ENCODE measurements at places on chromosomes 7 and 10. TPM values are rescaled to one million over a fixed set of nuclear protein-coding genes. Genes with fewer than 3 reads are reported as not detected.

GPR26 gene
- total RNA-seq = 1.8 TPM

DNA sequence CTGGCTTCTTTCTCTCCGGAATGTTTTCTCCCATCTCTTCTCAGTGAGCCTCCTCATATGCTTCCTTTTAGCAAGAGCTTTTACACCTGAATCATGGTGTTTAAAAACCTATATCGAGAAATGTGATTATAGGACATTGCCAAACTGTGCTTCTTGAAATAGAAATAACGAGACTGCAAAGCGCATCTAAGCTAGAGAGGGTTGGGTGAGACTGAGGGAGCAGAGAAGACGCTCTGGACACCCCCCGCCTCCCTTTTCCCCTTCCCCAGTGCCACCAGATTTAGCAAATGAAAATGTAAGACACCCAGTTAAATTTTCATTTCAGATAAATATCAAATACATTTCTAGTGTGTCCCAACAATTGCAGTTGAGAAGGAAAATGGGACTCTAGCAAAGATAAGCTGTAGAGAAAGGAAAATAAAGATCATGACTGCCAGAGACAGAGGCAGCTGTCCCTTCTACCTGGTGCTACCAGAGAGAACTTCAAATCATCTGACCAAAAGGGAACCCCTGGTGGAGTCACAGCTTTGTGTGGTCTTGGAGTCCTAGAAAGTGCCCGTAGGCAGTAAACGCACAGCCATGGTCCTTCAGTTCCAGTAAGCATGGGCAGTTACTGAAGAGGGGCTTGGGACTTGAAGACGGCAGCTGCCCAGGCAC is 14.6 kb downstream of the GSDME start:
- no peak for DNase-seq
- no peaks in the 10 kb centered on the region for H3K27me3 ChIP-seq
- H3K4me3 ChIP-seq = no peak overlapping the region

DNA sequence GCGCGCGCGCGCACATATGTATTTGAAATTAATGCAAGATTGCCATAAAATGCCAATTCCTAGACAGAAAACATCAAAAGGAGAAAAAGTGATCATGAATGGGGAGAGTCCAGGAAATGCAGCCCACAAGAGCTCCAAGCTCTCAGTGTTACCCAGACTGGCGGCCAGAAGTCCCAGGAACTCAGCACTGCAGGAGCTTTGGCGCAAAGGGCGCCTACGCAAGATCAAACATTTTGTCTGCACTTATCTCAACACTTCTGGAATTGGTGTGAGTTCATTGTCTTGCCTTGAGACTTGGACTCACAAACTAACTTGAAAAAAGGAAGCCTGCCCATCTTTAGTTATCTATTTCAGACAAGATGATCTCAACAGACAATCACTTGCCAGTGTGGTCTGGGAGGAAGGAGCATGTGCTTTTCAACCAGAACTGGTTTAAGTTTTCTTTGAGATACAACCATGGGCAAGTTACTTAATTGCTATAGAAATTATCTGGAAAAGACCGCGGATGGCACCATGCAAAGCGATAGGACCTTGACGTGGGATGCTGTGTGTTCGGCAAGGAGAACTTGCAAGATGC is 77.2 kb downstream of the KIAA1549 start:
- no peaks in the 10 kb centered on the region for H3K27me3 ChIP-seq
- no peak overlapping the region for H3K27ac ChIP-seq
- no peak overlapping the region for H3K4me3 ChIP-seq

- H3K4me3 ChIP-seq = no peak overlapping the region
- H3K4me1 ChIP-seq = no peaks in the 10 kb centered on the region
- no peak overlapping the region for H3K27ac ChIP-seq
- no peak for DNase-seq
Measured at GRCh38 chr10:21831986-21832820, 171.3 kb downstream of the DNAJC1 start.

GRCh38 chr10:29828440-29828894 is 193.7 kb upstream of the SVIL start:
- no peak overlapping the region for H3K4me3 ChIP-seq
- H3K27ac ChIP-seq = peak overlapping the region; percentile 13
- DNase-seq = no peak
- no peaks in the 10 kb centered on the region for H3K36me3 ChIP-seq
- H3K27me3 ChIP-seq = no peaks in the 10 kb centered on the region
- H3K4me1 ChIP-seq = peaks cover 16% of the 10 kb centered on the region

GRCh38 chr7:157558875-157559595 is 222.2 kb downstream of the DNAJB6 start:
- no peaks in the 10 kb centered on the region for H3K4me1 ChIP-seq
- no peaks in the 10 kb centered on the region for H3K36me3 ChIP-seq
- no peak overlapping the region for H3K27ac ChIP-seq
- DNase-seq = no peak

DNA sequence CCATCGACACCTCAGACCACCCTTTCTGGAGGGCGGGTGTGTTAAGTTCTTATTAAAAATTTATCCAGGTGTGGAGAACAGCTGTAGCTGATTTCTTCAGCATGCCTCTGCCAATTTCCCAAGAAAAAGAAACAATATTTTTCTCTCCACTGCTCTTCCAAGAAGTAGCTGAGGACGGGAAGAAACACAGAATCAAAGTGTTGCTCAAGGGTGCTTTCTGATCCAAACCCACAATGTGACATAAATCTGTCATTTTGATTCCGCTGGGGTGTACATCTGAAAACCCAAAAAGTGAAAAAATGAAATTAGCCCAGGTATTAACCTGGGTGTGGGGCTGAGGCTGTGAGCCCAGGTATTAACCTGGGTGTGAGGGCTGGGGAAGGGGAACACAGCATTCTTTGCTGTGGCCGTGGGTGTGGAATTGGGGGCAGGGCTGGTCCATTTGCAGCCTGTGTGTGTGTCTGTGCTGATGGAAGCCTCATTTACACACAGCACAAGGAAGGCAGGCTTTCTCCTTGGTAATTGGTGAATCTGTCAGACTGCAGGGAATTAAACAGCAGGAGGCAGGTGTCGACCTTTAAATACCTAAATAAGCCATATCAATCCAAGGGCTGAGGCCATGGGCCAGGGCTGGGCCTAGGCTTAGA is 48.4 kb upstream of the CCDC3 start:
- no peak overlapping the region for H3K27ac ChIP-seq
- no peaks in the 10 kb centered on the region for H3K4me1 ChIP-seq
- DNase-seq = no peak
- H3K27me3 ChIP-seq = peaks cover 11% of the 10 kb centered on the region

DNA sequence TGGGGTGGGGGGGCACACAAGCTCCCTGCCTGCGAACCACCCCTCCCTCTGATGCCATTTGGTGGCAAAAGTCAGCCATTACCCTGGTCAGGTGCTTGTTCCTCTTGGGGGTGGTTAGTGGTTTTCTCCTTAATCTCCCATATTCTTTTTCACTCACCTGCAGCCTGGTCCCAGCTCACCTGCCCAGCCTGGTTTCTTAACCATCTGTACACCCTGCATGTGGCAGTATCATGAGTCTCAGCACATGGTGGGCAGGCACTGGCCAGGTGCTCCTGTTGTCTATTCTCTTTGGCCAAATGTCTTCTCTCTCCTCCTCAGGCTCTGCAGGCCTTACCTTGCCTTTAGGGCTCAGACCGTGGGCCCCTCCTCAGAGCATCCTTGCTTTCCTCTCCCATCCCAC is 30.5 kb downstream of the OGDH start:
- DNase-seq = no peak
- H3K4me3 ChIP-seq = no peak overlapping the region
- peaks cover 15% of the 10 kb centered on the region for H3K36me3 ChIP-seq
- no peaks in the 10 kb centered on the region for H3K27me3 ChIP-seq

DNA sequence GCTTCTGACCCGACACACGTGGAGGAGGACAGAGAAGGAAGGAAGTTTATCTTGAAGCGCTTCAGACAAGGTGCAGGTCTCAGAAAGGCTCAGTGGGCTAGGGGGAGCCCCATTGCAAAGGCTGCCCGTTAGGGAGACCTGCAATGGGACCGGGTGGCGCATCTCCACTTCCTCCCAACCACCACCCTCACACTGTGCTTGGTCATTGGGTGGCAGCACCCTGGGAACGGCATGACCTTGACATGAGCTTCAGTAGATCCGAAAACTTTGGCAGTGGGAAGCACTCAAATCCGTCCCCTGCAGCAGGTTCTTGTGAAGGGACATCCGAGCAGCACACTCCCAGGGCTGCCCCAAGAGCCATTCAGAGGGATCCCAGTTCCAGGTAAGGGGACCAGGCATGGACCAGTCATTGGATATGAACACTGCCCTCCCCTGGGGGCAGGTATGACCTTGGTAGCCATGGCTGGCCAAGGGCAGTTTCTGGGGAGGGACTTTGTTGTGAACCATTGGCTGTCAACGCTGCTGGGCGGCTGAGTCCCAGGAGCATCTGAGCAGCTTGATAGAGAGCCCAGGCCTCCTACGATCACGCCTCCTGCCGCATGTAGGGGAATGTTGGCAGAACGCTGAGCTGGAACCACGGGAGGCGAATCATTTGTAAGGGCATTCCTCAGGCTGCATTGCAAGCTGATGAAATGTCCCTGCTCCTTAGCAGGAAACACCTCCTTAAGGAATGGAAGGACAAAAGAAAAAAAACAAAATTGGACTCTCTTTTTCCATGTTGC is 31.7 kb downstream of the GALNTL5 start:
- H3K27ac ChIP-seq = no peak overlapping the region
- no peak for DNase-seq
- H3K27me3 ChIP-seq = peaks cover 15% of the 10 kb centered on the region
- no peaks in the 10 kb centered on the region for H3K36me3 ChIP-seq
- no peaks in the 10 kb centered on the region for H3K4me1 ChIP-seq
